Activated CD4-positive, alpha-beta T cell treated with anti-CD3 and anti-CD28 coated beads for 36 hours (primary cell): ENCODE measurements at places on chromosomes 16 and 17.

DNA sequence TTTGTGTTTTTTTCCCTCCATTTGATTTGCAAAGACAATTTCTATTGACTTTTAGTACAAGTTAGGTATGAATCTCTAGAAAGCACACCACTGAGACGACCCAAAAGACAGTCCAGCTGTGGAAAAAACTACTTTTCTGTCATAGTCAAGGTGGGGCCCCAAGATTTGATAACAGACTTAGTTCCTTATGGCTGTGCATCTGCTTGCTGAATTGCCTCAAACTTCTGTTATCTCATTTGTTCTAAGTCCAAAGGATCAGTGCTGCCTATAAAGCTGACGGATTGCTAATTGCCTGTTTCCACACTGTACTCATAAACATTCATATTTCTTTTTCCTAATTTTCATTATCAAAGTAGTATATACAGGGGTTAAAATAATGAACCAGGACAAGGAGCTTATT is 180.8 kb downstream of the SPECC1 start:
- peaks cover 7% of the 10 kb centered on the region for H3K4me1 ChIP-seq
- H3K4me3 ChIP-seq = no peak overlapping the region
- H3K27me3 ChIP-seq = no peaks in the 10 kb centered on the region
- no peak overlapping the region for H3K27ac ChIP-seq
- H3K36me3 ChIP-seq = no peaks in the 10 kb centered on the region

- H3K4me3 ChIP-seq = no peak overlapping the region
- no peaks in the 10 kb centered on the region for H3K4me1 ChIP-seq
- no peak overlapping the region for H3K27ac ChIP-seq
Observed at GRCh38 chr17:17445296-17445924, 31.4 kb upstream of the MED9 start.

DNA sequence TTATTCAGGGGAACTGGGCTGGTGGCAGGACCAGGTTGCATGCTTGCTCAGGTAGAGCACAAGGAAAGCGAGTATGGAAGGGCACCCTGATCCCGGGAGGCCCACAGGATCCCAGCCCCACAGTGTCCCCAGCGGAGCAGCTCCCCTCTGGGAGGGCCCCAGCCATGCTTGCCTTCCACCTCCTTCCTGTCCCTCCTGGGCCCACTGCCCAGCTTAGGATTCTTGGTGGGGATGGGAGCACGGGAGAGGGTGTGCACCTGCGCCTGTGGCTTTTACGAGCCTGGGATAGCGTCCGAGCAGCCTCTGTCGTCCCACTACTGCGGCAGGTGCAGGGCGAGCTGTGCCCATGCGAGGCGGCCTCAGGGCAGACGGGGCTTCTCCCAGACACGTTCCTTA is 114.5 kb downstream of the BANP start:
- peaks cover 18% of the 10 kb centered on the region for H3K36me3 ChIP-seq
- H3K27me3 ChIP-seq = no peaks in the 10 kb centered on the region
- H3K27ac ChIP-seq = no peak overlapping the region
- no peaks in the 10 kb centered on the region for H3K4me1 ChIP-seq
- no peak overlapping the region for H3K4me3 ChIP-seq

DNA sequence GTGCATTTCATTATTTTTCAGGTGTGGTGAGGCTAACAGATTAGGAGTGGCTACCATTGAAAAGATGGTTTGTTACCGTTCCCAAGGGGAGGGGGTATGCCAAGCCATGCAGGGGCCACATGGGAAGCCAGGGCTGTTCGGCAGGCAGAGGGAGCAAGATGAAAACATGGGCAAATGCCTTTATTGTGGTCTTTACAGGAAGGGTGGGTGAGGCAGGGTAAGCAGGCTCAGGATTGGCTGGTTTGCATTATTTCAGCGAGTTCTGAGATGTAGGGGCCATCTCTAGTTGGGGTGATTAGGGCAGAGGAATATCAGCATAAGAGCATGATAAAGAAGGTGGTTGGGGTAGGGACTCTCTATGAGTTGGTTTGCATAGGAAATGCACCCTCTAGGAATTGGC is 117.6 kb downstream of the CCT6B start:
- H3K4me1 ChIP-seq = peaks cover 25% of the 10 kb centered on the region
- DNase-seq = no peak

DNA sequence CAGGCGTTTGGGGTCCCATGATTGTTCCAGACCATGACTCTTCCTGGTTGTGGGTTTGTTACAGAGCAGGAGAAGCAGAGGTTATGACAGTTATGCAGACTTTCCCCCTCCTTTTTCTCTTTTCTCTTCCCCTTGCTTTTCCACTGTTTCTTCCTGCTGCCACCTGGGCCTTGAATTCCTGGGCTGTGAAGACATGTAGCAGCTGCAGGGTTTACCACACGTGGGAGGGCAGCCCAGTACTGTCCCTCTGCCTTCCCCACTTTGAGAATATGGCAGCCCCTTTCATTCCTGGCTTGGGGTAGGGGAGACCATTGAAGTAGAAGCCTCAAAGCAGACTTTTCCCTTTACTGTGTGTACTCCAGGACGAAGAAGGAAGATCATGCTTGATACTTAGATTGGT is 7.9 kb upstream of the TACO1 start:
- H3K27ac ChIP-seq = no peak overlapping the region
- H3K27me3 ChIP-seq = no peaks in the 10 kb centered on the region
- peaks cover 25% of the 10 kb centered on the region for H3K36me3 ChIP-seq
- no peak for DNase-seq
- H3K4me1 ChIP-seq = peaks cover 9% of the 10 kb centered on the region

- DNase-seq = no peak
- H3K27ac ChIP-seq = no peak overlapping the region
- H3K27me3 ChIP-seq = peaks cover 17% of the 10 kb centered on the region
- peaks cover 3% of the 10 kb centered on the region for H3K4me1 ChIP-seq
- no peaks in the 10 kb centered on the region for H3K36me3 ChIP-seq
Observed at GRCh38 chr16:85846461-85846860, 47.0 kb downstream of the COX4I1 start.

- peaks cover 4% of the 10 kb centered on the region for H3K4me1 ChIP-seq
- H3K27me3 ChIP-seq = no peaks in the 10 kb centered on the region
- H3K36me3 ChIP-seq = no peaks in the 10 kb centered on the region
- no peak overlapping the region for H3K27ac ChIP-seq
- peak; percentile 25 for DNase-seq
Observed at GRCh38 chr16:12168074-12169000, 191.8 kb downstream of the SNX29 start.

- H3K27me3 ChIP-seq = peaks cover 4% of the 10 kb centered on the region
- H3K36me3 ChIP-seq = peaks cover 16% of the 10 kb centered on the region
- H3K4me1 ChIP-seq = peaks cover 45% of the 10 kb centered on the region
- H3K27ac ChIP-seq = peak overlapping the region; percentile 74
Observed at GRCh38 chr16:75000481-75001081, 1.8 kb downstream of the ZNRF1 start.

GRCh38 chr17:32277284-32277683 is 11.7 kb downstream of the RHBDL3 start:
- DNase-seq = no peak
- no peak overlapping the region for H3K4me3 ChIP-seq
- peaks cover 8% of the 10 kb centered on the region for H3K27me3 ChIP-seq
- no peaks in the 10 kb centered on the region for H3K4me1 ChIP-seq

DNA sequence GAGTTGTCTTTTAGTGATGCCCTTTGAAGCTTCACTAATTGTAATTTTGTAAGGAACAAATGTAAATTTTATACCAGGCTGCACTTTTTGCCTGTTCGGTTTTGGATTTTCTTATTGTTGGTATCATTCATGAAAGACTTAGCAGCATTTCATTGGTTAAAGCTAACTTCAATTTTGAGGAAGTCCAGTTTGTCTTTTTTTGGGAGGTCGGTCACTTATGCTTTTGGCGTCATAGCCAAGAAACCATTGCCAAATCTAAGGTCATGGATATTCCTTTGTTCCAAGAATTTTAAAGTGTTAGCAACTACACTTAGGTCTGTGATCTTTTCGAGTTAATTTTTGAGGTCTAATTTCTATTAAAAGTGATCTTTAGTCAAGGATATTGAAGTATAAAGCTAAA is 77.1 kb downstream of the PRKCA start:
- H3K4me3 ChIP-seq = no peak overlapping the region
- no peak for DNase-seq
- no peak overlapping the region for H3K27ac ChIP-seq
- H3K36me3 ChIP-seq = peaks cover 17% of the 10 kb centered on the region
- H3K4me1 ChIP-seq = peaks cover 61% of the 10 kb centered on the region
- H3K27me3 ChIP-seq = no peaks in the 10 kb centered on the region

DNA sequence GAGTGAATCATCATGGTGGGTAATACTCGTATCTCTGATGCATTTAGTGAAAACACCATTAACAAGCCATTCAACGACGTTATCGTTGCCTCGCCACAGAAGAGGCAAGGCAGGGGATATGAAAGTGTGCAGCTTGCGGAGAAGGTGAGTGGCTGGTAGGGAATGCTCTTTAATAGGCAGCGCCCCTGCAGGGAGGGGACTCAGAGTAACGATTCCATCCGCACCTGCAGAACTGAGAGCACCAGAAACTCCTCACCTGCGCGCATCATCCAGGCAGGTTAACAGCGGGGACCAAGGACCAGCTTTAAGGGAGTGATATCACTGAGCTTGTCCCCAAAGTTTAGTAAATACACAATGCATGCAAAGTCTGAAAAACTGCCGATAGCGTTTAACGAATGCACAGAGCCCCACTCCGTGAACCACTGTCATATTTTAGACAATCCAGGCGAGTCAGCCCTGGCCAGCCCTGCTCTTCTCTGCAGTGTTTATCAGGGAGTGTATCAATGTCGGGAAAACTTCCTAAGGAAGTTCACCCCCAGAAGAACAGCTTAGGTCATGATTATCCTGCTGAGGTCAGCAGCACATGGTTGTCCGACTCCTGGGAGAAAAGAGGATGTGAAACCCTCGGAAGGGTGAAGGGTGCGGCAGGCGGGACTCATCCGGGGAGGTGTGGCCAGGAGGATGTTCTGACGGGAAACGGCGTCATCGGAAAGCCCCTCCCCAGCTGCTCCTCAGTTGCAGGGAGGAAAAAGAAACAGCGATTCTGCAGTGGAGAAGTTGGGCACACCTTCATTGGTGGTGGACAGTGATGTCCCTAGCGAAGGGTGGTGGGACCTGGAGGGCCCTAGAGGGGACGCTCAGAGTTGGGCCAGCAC is 68.5 kb upstream of the DNAH17 start:
- H3K36me3 ChIP-seq = peaks cover 2% of the 10 kb centered on the region
- H3K4me3 ChIP-seq = peak overlapping the region; percentile 35
- peaks cover 2% of the 10 kb centered on the region for H3K27me3 ChIP-seq
- peak; percentile 81 for DNase-seq
- H3K4me1 ChIP-seq = peaks cover 8% of the 10 kb centered on the region

GRCh38 chr17:75518201-75518600 is 1.9 kb downstream of the TSEN54 start:
- peaks cover 22% of the 10 kb centered on the region for H3K4me1 ChIP-seq
- peaks cover 3% of the 10 kb centered on the region for H3K27me3 ChIP-seq
- H3K4me3 ChIP-seq = peak overlapping the region; percentile 85
- peak overlapping the region; percentile 53 for H3K27ac ChIP-seq
- DNase-seq = peak; percentile 35
